Thyroid gland (tissue), 4 donors: ENCODE measurements at places on chromosomes 1 and 21.

DNA sequence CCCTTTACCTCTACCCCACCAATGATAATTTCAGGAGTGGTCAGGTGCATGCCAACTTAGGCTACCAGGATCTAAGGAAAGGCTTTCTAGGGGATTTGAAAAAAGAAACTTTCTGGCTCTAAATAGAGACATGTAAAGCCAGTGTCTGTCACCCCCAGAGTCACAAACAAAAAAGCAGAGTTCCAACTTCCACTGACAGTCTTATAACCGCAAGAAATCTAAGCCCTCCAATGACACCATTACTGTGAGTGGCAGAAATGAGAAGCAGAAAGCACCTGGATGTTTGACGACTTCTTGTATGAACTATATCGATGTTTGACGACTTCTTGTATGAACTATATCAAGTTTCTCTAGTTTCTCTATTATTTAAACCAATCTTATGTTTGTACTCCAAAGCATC lies 6.0 kb downstream of the DENND1B start:
- DNase-seq = no peak

DNA sequence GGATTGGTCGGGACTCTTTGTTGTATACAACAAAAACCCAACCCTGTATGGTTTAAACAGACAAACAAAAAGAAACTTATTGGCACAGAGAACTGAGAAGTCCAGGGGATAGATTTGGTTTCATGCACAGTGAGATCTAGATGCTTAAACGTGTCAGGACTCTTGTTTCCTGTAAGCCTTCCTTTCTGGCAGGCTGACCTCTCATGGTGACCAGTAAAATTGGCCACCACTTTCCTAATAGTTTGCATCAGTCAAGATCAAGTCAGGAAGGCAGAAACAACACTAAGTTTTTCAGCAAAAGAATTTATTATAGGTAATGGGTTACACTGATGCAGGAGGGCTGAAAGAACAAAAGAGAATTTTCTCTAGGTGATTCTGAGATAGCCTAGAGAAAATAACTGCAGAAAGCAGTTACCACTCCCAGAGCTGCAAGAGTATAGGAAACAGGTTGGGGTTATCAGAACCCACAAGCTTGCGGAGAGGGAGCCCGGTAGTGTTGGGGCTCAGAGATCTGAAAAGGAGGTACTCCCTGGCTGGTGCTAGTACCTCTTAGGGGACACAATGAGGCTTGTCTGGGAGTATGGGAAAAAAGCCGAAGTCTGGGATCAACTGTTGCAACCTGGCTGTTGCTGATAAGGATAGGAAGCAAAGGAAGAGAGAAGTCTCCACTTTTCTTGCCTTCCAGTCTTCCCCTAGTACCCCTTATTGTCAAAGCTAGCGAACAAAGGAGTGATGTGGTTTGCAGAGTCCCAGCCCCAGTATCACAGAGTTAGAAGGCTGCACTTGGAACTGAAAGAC lies 21.4 kb downstream of the CITED4 start:
- DNase-seq = no peak

DNA sequence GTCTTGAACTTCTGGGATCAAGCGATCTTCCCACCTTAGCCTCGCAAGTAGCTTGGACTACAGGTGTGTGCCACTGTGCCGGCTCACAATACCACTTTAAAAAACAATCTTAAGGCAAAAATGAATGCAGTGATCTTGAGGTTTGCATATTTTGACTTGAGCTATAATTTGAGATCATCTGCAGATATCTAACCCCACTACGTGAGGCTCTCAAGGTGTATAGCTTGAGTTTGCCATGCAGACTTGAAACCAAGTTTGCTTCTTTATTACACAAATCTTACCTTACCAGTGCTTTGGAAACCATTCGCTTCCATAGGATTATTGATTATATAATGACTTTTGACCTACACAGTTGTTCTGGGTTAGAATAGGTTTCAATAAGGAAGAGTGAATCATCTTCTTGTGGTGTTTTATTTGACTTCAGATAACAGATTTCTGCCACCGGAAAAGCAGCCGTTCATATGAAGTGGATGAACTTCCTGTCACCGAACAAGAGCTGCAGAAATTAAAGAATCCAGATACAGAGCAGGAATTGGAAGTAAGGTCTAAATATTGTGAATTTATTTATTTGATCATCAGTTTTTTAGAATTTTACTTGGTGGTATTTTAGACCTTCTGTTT lies 155.1 kb downstream of the VPS13D start:
- no peak for DNase-seq

DNA sequence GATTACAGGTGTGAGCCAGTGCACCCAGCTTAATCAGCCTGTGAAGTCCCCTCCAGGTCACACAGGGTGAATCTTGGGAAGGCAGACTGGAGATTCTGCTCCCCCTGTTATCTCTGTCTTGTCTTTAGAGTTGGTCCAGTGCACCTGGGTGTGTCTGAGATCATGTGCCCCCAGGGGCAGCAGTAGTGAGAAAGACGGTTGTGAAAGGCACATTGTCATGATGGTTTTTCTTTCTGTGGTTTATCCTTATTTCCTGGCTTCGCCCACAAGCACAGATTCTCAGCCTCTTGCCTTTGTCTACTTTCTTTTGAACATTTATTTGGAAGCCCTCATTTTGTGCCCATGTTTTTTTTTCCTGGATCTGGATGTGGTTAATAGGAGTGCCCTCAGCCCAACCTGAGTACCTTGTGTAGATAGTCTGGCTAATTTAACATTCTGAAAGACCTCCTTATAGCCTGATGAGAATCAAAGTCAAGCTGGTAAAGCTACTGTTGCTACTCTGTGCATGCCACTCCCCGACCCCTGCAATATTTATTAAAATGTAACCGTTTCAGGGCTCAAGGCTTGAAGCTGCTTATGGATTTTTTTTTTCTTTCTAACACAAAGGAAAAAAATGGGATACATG lies 23.7 kb downstream of the UCK2 start:
- no peak for DNase-seq
